ENCODE measurements at places on chromosomes 2 and 18. TPM values are rescaled to one million over a fixed set of nuclear protein-coding genes. Genes with fewer than 3 reads are reported as not detected.

Gene VIL1
- not detected for total RNA-seq

Gene COLEC12
- total RNA-seq, result 21.1 TPM

Gene DYSF
- 2.3 TPM for total RNA-seq

Gene RAD51AP2
- not detected for total RNA-seq

Gene ZC3H6
- 5.9 TPM for total RNA-seq

Gene FLACC1
- total RNA-seq, result 1.3 TPM

Gene CNDP1
- not detected for total RNA-seq
